ENCODE measurements at places on chromosomes 7 and 10.
A peak's percentile ranks its signal among the peaks of the same experiment; 100 is the strongest.

GRCh38 chr10:72875250-72876055 lies 18.1 kb upstream of the OIT3 start:
- DNase-seq, result no peak

DNA sequence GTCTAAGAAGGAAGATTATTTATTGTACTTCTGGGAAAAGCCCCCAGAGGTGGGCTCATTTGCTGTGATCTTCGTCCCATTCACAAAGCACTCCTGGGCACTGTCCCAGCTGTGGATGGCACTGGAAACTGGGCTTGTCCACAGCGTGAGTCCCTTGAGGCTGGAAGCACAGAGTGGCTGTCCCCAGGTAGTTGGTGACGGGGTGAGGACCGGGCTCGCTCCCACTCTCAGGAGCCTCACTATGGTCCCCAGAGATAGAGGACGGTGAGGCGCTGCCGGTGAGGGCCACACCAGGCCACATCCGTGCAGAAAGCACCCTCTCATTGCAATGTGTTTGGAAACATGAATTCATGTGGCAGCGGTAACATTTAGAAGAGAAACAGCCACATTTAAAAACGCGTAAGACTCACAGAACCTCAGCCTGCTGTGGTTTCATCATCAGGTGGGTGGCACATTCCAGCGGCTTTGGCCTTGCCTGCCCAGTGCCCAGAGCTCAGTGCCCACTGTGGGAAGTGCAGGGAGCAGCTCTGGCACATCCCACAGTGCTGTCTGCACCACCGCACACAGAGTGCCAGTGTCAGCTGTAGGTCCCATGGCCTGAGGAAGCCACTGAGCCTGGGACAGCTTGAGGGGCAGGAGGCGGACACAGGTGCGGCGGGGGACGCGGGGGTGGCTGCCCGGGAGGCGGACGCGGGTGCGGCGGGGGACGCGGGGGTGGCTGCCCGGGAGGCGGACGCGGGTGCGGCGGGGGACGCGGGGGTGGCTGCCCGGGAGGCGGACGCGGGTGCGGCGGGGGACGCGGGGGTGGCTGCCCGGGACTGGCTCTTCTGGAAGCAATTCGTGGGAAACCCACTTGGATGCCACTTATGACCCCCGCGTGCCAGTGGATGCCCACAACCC lies 449.8 kb downstream of the DNAJB6 start:
- DNase-seq, result no peak

DNA sequence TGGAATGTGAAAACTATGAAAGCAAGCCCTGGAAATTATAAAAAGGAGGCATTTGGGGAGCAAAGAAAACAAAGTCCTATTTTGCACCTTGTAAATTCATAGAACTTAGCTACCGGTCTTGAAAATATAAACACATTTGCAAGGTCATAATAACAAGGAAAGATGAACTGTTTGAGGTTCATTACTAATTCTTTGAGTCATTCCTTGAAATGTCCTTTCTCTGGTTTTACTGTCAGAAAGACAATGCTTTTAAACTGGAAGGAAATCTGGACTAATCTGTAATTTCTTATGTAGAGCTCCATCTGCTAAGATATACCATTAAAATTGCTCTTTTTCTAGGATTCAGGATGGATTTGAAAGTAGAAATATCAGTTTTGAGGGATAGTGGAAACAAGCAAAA lies 1.4 kb downstream of the ERLIN1 start:
- DNase-seq, result no peak

- no peak for DNase-seq
These were observed 165.0 kb downstream of the BAMBI start for GRCh38 chr10:28842321-28842720.

GRCh38 chr7:8177109-8177933 lies 84.6 kb downstream of the ICA1 start:
- peak; percentile 12 for DNase-seq

DNA sequence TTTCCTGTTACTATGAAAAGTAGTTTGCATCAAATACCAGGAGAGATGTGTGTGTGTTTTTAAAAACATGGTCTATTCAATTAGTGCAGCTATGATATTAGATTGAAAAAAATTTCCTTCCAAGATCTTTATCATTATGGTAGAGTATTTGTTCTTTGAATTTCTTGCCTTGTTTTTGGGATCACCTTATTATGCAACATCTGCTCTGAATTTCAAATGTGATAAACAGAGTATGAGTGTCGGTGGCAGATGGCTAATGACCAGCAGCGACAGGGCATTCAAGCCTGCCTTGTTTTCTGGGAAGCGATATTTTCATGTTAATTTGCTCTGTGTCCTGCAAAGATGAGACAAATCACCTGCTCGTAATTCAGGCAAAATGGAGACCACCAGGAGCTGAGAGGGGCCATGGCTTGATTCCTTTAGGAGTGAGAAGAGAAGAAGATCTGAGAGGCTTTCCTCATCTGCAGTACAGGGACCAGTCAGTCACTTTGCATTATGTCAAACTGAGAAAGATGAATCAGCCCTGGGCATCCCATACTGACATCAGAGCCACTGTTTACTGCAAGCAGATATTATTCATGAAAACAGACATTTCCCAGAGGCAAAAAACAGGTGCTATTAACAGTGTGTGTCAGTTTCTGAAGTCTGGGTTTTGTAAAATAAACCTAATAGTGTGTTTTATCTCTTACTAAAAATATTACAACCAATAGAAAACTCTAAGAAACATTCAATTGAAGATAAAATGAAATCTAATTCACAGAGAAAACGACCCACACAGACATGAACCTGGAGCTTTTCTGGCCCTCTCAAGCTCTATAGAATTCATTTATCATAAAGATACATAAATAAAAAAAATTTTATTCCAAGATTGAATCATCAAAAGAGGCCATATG lies 67.6 kb downstream of the CDK6 start:
- peak; percentile 65 for DNase-seq

GRCh38 chr7:50282813-50283605 lies 21.5 kb upstream of the IKZF1 start:
- DNase-seq, result no peak

DNA sequence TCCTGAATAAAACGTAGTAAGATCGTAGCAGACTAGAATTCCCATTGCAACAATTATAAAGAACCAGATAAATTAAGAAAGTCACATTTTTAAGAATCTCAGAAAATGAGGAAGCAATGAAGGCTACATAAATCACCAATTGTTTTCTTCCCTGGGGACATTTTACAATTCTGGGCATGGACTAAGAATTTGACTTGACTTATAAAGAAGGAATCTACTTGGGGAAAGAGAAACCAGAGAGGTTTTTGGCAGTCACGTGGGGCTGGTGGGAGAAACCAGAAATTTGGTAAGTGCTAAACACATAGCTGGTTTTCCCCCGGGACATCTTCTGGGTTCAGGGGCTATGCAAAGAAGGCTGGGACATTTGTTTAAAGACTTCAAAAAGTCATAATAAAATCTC lies 109.8 kb upstream of the IL6 start:
- DNase-seq, result no peak

Data from activated CD8-positive, alpha-beta T cell treated with anti-CD3 and anti-CD28 coated beads for 36 hours (primary cell).